ENCODE measurements at places on chromosomes 7 and 10.

GRCh38 chr7:130324306-130324943 lies 20.2 kb upstream of the CPA5 start:
- no peak for DNase-seq

DNA sequence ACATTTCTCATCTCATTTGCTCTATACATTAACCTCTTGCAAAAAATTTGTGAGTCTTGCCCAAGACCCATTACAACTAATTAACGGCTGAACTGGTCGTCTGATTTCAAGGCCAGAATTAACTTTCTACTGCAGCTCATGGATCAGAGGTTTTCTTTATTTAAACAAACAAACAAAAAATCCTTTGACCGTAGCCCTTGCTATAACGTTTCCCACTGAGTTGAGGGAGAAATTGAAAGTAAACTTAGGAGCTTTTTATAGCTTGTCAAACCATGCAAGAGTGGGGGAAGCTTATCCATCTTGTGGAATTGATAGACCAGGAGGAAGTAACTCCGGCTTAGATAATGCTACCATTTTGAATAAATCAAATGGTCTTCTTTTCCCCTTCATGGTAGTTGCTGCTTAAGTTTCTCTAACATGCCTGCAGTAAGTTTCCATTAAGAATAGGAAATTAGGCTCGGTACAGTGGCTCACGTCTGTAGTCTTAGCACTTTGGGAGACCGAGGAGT lies 3.3 kb downstream of the SRGN start:
- no peak for DNase-seq

DNA sequence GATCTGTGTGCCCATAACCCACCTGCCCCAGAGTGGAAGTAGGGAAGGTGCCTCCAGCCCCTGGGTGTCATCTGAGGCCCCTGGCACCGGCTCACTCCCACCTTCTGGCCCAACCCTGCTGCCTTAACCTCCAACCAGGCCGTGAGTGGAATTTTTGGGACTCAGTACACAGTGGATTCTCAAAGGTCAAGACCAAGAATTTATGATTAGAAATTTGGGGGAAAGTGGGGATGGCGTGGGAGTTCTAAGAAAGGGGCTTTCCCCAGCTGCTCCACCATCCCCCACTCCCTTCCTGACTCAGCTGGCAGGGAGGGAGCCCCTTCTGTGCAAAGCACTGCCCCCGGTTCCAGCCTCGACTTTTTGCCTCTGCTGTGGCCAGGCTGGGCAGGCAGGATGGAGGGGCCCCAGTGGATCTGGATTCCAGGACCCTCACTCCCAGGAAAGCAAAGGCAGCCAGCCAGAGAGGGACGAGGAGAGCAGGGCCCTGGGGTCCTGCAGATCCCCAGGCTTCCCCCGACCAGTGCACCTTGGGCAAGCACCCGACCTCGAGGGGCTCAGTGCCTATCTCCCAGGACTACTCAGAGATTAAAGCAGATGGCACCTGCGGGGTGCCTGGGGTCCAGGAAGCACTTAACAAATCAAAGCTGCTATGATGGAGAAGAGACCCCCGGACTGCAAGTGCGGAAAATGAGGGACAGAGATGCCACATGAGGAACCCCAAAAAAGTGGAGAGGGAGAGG lies 12.8 kb downstream of the SPOCK2 start:
- no peak for DNase-seq

- peak; percentile 28 for DNase-seq
Observed at GRCh38 chr7:141649865-141650634, 51.9 kb downstream of the DENND11 start.

GRCh38 chr10:97715259-97715874 lies 1.8 kb downstream of the MARVELD1 start:
- DNase-seq = no peak

Data from Jurkat, Clone E6-1 (cell line).